NCI-H2029 treated with DMSO at 0.1 percent for 48 hours (cell line): ENCODE measurements at places on chromosomes 2 and 18.

DNA sequence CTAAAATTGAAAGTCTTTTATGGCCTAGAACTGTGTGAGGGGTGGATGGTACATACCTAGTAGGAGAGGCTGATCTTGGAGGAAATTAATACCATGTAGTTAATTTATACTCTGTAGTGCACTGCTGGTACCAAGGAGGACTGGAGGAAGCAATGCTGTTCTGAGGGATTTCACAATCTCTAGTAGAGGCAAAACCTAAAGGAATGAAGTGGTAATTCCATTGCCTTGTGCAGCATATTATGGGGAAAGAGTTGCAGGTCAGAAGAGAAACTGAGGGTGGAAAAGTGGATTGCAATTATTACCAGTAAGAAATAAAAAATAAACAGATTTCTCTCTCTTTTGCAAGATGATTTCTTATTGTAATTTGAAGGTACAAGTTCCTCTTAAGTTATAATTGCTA, 2.2 kb downstream of the ABI2 start:
- DNase-seq: no peak

DNA sequence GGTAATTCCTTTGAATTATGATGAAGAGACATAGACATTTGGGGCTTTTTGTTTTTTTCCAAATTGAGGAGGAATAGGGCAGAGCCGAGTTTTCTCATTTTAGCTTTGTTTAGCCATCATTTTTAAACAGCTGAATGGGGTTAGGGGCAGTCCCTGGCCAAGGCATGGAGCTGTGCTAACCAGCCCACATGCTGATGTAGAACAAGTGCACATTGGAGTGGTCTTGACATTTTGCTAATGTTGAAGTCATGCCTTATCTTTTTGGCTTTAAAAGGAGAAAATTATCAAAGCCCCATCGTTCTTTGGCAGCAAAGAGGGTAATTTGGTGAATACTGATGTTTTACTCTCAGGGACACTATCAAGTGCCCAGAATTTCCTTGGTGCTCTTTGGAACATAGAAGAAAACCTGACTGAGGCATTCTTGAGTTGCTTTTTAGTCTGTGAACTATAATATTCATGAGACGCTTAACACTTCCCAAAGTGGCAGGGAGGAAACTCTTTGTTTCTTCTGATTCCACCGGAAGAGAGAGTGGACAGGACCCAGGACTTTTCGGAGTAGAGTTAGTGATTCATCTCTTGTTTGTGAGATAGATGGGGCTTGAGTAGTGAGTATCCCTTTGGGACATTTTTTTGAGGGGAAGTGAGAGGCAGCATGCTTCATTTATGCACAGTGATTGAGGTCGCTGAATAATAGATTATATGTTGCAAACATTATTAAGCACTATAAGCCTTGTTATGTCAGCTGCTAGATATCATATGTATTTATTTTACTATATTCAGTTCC, 45.0 kb downstream of the MTA3 start:
- no peak for DNase-seq

GRCh38 chr2:69149631-69150215, 136.7 kb downstream of the ANTXR1 start:
- DNase-seq: no peak

GRCh38 chr2:162731917-162732804, 106.4 kb downstream of the KCNH7 start:
- DNase-seq: peak; percentile 80

DNA sequence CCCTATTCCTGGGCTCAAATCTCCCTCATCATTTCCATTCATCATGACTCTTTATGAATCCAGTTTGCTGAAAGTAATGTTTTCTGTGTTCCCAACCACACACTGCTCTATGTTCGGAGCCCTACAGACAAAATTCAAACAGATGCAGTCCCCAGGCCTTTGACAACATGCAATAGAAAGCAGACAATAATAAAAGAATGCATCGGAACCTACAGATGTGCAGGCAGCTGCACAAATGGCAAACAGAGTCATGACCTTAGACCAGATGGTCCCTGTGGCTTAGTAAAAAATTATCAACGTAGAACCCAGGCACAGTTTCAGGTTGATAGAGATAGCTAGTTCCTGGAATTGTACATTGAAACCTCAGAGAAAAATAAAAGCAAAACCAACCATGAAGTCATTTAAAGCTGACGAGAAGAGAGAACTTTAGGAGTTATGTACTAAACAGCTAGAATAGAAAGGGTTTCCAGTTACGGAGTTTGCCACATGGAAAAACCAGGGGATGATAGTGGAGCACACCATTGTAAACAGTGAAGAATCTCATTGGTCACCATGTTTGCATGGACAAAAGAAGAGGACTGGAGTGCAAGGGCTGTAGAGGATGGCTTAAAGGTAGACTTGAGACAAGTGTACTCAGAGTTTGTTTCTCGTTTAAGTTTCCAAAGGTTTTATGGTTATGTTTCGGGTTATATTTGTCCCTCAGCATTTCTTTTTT, 23.2 kb upstream of the ACVR1 start:
- no peak for DNase-seq

- no peak for DNase-seq
These were observed 57.7 kb upstream of the MAP4K3 start for GRCh38 chr2:39494784-39495251.

GRCh38 chr2:151947813-151948165, 119.6 kb upstream of the ARL5A start:
- no peak for DNase-seq

DNA sequence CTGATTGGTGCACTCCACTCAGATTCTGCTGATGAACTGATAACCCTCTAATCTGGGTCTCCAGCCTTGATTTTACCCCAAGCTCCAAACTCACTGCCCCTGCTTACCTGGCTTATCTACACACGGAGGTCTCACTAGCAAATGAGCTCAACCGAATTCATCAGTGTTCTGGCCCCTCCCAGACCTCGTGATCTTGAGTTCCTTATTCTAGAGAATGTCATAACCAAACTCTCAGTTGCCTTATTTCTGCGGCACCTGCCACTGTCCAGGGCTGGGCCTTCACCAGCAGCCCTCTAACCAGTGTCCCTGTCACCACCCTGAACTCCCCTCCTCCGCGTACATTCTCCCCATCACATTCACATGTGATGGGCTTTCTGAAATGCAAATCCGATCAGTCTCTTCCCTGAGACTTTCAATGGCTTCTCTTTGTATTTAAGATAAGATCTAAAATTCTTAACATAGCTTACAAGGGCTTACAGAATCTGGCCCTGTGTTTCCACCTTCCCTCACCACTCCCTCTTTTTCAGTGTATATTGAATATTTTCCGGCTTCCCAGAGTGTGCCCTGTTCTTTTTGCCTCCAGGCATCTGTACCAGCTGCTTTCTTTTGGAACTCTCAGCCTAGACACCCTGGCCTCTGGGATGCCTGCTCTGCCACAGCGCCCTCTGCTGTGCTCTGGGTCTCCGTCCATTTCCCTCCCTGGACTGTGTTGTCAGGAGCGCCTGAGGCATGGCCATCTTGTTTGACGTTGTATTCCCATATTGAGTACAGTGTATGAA, 31.1 kb downstream of the NAB1 start:
- DNase-seq: no peak

DNA sequence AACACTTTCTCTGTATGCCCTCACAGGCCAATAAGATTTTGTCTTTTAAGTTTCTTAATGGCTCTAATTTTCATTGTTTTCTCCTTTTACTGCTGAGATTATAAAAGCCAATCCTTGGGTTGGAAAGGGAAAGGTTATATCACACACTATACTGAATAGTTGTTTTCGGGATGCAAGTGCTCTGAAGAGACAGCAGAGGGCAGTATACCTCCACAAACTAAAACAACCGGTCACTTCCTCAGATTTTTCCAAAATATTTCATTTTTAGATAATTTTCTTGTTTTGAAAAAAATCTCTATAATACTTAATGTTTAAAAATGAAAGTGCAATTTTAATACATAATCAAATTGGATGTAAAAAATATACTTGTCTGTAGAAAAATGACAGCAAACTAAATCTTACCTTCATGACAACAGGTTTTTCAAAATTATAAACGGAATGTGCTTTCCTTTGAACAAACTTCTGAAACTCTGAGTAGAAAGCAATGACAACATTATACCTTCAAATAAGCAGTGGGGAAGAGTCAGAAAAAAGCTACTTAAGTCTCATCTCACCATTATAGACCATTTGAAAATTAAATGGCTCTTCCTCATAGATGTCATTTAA, 82.7 kb downstream of the ORC4 start:
- peak; percentile 24 for DNase-seq

- no peak for DNase-seq
These were observed 137.2 kb downstream of the SPP2 start for GRCh38 chr2:234187646-234188174.

- DNase-seq: no peak
These were observed 16.8 kb upstream of the NEUROD1 start for GRCh38 chr2:181697126-181697525.

GRCh38 chr2:20141056-20141762, 83.7 kb downstream of the SDC1 start:
- no peak for DNase-seq
